ENCODE measurements at places on chromosomes 16 and 17.

DNA sequence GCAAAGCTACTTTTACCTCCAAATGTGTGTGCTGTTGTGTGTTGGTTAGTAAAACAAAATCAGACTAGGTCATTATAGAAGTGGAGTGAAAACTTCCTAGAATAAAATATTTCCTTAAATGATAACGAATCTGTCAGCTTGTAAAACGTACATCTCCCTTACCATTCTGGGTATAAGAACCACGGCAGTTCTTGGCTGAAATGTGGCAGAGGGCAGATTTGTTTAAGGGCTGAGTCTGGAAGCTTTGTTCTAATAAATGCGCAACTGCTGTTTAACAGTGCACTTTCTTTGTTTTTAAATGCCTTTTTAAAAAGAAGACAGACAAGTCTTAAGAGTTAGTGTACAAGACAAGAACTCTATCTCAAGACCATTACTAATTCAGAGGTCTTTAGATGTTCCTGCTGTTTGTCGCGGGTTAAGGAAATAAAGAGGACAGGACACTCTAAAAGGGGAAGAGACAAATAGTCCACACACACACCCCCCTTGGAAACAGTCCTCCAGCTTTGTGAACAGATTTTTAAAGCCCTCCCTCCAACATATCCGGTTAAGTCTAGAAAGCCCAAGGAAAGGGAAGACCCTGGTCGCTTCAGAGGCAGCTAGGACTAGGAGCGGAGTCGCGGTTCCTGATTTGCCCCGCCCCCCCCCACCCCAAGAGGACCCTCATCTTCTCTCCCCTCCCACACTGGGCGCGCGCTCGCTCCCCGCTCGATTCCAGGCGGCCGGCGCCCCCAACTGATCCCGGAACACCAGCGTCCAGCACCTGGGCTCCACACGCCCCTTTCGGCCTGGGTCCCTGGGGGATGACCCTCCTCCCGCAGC is 658 bp downstream of the SYNRG start:
- DNase-seq, result no peak

DNA sequence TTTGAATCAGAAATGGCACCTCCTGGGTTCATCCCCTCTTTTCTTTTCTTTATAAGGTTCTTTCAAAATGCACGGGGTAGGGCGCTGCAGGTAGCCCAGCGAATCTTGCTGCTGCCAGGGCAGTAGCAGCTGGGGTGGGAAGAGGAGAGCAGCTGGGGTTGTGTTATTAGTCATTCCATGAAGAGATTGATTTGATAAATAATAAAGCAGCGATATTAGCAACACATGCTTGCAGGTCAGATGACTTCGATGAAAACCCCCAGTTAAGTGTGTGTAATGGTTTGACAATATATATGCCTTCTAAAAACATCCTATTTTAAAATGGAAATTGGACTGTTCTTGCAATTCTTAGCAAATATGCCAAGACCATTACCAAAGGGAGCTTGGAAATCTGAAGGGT is 200.7 kb downstream of the CCDC182 start:
- no peak for DNase-seq

DNA sequence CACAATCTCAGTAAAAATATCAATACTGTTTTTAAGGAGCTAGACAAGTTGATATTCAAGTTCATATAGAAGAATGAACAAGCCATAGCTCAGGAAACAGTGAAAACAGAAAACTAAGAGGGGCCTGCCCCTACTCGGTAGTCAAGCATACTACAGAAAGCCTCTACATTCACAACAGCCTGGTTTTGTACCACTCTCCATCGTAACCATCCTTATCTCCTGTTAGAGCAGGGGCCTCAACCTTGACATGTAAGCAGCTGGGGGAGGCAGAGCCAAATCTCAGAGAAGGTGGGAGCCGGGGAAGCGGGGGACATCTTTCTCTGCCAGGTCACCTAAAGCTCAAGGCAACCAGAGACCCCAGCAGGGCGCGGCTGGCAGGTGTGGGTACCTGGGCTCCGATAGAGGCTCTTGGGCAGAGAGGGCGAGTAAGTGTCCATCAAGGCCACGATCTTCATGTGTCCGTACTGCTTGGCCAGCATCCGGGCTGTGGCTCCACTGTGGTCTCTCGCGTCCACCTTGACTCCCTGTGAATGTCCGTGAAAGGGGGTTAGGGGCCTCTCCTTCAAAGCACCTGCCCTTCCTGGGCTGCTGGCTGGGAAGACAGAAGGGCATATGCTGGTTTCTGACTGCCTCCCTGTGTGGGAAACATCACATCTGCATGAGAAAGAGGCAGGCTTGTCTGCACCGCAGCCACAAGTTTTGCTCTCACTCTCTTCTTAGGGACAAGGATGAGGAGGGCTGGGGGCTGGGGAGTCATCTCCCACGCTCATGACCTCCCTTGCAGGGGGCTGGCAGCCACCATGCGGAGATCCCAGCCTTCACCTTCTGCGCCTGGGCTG is 20.2 kb downstream of the ANKS3 start:
- no peak for DNase-seq

- no peak for DNase-seq
Measured at GRCh38 chr17:39716879-39717536, 13.3 kb downstream of the MIEN1 start.

- no peak for DNase-seq
Measured at GRCh38 chr16:1167276-1168107, 14.6 kb downstream of the CACNA1H start.

- no peak for DNase-seq
Measured at GRCh38 chr17:8643855-8644506, 13.5 kb upstream of the MYH10 start.

GRCh38 chr17:40859536-40859935 is 7.5 kb downstream of the KRT12 start:
- no peak for DNase-seq

GRCh38 chr16:64968539-64968938 is 153.3 kb downstream of the CDH11 start:
- DNase-seq, result no peak

- DNase-seq, result no peak
Measured at GRCh38 chr17:78899361-78900260, 3.4 kb downstream of the CEP295NL start.

DNA sequence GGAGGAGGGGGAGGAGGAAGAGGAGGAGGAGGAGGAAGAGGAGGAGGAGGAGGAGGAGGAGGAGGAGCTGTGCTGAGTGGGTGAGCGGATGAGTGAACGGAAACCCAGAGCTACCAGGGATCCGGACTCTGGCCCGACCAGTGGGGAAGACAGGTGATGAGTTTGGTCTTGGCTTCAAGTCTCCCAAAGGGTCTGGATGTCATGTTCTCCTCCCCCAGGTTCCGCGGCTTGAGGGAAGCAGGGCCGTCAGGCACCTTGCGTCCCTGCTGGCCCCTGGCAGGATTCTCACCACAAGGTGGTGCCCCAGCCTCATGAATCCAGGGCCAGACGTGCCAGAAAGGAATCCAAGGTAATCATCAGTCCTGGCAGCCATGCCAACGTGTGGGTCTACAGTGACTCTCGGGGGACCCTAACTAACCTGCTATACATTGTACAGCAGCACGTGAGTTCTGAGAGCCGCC is 13.5 kb upstream of the ABAT start:
- DNase-seq, result peak; percentile 26

DNA sequence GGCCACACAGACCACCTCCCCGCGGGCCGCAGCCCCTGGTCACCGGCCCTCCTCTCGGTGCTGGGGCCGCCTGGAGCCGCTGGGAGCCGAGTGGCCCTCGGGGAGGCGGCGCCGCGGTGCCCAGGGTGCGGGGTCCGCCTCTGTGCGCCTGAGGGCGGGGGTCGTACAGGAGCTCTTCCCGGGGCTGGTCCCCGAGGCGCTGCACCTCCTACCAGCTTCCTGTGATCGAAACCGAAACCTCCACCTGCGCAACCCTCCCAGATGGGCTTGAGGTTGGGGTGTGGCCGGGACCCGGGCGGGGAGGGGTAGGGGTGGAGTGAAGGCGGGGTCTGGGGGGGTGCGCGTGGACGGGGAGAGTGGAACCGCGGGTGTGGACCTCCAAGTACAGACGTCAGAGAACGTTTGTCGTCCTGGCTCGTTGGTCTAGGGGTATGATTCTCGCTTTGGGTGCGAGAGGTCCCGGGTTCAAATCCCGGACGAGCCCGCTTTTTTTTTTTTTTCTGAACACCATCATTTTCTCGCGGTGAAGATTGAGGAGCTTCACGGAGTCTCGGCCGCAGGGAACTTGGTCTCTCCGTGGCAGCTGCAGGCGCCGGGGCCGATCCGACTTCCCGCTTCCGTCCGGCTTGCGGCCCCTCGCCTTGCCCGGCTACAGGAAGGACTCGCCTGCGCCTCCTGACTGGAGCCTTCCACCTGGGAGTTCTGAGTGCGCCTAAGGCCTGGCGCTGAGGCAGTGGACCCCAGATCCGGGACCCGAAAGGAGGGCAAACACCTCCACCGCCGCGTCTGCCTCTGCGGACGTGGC is 23.9 kb downstream of the ZNF213 start:
- DNase-seq, result peak; percentile 65

DNA sequence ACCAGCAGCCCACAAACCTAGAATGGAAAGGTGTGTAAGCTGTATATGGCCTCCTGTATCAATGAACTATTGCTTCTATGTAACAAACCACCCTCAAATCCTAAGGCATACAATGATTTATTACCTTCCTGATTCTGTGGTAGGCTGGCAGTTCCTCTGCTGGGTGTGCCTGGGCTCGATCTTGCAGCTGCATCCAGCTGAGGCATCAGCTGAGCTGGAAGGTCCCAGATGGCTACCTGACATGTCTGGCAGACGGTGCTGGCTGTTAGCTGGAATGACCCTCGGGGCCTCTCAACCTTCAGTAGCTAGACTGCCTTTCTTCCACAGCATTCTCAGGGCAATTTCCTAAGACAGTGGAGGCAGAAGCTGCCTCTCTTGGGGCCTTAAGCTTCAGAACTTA is 152.7 kb downstream of the RAB11FIP4 start:
- no peak for DNase-seq

- DNase-seq, result no peak
Measured at GRCh38 chr17:76543826-76544545, 4.1 kb downstream of the PRCD start.

GRCh38 chr16:651844-652243 is 2.7 kb downstream of the WDR90 start:
- DNase-seq, result no peak

DNA sequence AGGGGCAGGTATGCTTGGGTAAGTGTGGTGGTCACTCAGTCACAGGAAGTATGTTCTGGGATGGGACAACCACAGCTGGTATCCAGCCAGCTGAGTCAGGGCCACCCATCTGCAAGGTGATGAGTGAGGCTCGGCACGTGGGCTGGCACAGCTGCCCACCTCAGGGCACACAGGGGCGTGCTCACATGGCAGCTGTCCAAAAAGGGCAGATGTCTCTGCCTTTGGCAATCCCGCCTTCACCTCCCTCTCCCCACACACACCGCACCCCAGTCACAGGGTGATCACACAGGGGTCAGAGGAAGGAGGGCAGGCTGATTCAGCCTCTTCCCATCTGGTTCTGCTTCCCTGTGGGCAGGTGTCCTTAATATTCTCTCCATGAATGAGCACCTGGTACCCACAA is 85.9 kb upstream of the TOB1 start:
- no peak for DNase-seq

DNA sequence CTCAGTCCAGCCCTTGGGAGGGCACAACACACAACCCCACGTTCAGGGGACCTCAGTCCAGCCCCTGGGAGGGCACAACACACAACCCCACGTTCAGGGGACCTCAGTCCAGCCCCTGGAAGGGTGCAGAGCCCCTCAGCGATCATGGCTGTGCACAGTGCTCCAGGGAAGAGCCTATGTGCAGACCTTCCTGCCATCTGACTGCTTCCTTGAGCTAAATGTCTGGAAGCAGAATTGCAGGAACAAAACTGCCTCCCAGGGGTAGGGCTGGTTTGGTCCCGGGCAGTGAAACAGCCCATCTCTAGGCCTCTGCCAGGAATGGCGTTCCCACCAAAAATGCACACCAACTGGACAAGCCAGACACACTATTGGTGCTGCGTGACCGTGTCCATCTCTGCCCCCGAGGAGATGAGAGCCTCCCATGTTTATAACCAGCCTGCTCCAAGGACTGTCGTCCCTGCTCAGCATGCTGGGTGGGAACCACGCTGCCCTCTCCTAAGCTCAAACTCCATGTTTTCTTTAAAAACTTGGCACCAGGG is 44.0 kb downstream of the ZNF276 start:
- no peak for DNase-seq

DNA sequence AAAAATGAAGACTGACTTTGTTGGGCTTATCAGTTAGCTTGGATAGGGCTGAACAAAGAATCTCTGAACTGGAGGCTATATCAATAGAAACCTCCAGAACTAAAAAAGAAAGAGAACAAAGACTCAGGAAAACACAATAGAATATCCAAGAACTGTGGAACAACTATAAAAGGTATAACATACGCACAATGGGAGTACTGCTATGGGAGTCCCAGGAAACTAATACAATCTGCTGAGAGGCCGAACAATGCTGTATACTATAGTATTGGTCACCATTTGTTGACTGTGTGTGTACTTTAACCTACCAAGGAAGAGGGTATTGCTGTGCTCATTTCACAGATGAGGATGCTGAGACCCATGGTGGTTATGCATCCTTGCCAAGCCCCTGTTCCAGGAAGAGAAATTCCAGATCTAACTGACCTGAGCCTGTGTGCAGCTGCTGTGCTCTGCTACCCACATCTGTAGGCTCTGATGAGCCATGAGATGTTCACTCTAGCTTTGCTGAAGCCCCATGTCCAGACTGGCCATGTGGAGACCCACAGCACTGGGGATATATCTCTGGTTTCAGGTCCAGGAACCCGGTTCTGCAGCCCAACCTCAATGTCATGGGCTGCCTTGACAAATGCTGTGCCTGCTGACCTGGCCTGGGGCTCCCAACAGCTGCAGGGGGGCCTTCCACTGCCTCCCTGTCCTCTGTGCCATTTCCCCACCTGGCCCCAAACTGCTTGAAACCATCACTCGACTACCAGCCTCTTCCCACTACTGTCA is 254.3 kb upstream of the TNRC6C start:
- no peak for DNase-seq

GRCh38 chr17:73028299-73028755 is 64.2 kb downstream of the SLC39A11 start:
- no peak for DNase-seq

GRCh38 chr16:68128577-68129305 is 43.6 kb downstream of the NFATC3 start:
- no peak for DNase-seq

DNA sequence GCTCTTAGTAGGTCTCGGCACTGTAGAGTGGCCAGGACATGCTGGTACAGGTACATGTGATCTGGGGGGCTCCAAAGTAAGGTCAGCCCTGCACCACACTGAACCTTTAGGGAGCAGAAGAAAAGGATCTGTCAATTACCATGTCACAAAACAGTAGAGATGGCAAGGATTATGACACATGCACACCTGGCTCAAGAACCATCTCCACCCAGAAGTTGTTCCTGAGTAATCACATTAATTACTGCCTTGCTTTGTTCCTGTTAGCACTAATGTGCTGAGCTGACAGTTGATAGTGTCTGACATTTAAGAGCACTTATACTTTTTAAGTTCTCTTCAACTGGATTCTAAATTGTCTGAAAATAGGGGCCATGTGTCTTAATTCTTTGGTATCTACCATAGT is 9.5 kb downstream of the BLTP2 start:
- DNase-seq, result no peak

DNA sequence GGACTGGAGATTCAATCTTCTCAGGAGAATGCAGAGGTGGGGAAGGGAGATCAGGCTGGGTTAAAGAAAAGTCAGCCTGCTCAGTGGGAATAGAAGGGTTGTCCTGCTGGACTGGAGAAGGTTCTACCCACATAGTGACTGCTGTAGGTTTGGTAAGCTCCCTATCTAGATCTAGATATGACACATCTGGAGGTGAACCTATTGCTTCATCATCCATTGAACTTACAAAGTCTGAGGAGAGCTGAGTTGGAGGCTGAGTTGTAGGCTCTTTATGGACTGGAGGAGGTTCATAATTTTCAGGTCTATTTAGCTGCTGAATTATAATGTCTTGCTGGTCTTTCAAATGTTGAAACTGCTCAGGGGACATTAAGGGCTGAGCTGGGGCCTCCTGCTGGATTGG is 46.0 kb upstream of the NF1 start:
- no peak for DNase-seq

Measured in stimulated activated CD4-positive, alpha-beta T cell treated with anti-CD3 and anti-CD28 coated beads, Interleukin-1b, Interleukin-23, amount 100 ng/mL, for 1 hour (primary cell).